Right atrium auricular region (tissue), 2 donors: ENCODE measurements at places on chromosomes 2 and 18. TPM values are rescaled to one million over a fixed set of nuclear protein-coding genes. Genes with fewer than 3 reads are reported as not detected.
A peak's percentile ranks its signal among the peaks of the same experiment; 100 is the strongest.

- no peak for DNase-seq
Observed at GRCh38 chr2:72623481-72623880, 202.4 kb downstream of the EXOC6B start.

- no peak for DNase-seq
Observed at GRCh38 chr18:69956057-69956456, 8.4 kb upstream of the CD226 start.

DNA sequence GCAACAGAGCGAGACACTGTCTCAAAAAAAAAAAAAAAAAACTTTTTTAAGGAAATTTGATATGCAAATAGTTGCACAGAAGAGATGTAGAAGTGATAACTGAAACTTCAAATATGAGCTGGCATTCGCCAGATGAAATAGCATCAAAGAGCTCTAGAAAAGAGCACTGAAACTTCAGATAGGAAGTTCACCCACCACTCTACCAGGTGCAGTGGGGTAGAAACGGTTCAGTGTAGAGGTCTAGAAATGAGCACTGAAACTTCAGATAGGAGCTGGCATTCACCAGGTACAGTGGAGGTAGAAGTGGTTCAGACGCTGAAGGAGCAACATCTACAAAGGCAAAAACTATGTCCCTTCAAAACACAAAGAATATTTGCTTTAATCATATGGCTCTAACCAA lies 9.0 kb upstream of the ONECUT2 start:
- no peak for DNase-seq

DNA sequence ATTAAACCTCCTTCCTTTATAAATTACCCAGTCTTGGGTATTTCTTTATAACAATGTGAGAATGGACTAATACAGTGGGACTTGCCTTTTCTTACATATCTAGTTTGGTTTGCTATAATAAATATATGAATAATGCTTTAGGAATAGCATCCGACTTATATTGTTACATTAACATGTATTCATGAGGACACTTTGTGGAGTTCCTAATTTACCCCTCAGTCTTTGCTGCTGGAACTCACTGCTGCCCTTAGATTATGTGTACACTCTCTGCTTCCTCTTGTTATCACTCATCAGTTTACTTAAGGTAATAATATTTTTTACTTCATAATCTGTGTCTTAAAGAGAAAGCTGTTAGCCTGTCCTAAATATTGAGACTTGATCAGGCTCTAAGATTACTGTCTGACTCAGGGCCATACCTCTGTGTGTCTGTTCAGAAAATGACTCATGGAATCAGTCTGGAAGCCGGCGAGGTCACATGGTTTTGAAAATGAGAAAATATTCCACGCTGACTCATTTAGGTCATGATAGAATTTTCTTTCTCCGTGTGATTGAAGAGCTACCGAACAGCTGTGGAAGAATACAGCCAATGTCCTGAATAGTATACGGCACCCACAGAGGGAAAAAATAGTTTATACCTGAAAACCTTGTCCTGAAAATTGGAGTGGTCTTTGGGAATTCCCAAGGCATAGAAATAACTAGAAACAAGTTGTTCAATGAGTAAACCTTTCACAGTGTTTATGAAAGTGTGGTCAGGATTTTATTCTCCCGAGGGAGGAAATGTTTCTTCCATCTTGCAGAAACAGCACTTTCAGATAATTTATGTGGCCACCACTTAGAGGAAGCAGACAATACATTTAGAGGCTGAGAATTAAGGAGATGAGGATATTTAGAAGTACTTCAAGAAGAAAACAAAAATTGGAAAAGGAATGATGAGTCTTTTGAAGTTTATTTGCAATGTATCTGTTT lies 156.4 kb downstream of the DSEL start:
- DNase-seq: peak; percentile 87

DNA sequence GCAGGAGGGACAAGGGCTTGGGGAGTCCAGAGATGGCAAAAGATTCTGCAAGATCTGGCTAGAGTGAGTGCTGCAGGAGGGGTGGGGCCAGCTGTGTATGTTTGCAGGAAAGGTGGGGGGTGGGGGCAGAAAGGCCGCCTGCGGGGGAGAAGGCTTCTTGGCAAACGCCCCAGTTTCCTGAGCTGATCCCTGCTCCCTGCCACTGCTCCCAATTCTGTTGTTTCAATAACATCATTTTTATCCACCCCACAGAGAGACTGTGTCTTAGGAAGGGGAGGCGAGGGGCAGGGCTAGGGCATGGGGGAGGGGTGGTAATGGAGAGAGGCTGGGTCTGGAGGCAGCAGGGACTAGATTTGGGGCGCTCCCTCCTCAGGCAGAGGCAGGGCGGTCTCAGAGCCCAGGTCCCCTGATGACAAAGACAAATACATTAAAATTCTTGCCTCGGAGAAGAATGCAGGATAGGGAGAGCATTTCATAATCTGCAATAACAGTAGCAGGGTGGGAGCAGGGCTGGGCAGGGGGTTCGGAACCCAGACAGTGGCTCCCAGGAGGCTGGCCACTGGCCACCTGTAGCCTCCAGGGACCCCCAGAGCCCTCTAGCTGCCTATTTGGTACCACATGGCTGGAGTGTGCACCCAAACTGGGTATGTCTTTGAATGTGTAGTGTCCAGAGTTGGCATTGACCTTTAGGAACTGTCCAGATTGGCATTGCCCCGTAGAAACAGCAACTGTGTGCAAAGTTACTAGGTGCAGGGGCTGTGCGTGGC lies 2.1 kb upstream of the WNT6 start:
- no peak for DNase-seq

DNA sequence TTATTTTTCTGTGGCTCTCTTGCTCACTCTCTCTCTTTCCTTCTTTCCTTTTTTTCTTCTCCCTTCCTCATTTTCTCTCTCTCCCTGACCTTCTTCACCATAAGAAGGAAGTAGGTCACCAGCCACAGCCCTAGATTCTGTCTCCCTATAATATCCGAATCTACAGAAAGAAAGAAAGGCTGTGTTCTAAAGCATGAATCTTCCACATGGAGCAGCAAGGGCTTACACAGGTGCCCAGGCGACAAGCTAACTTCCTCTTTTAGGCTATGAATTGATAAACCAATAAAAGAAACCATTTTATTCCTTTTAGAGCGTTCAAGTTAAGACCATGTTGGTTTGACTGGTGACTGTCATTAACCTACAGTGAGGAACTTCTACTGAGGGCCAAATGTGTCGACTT lies 49.3 kb downstream of the CACNB4 start:
- DNase-seq: no peak

Gene ST6GAL2
- 0.59 TPM for total RNA-seq

Gene POTEE
- total RNA-seq: not detected

Gene ERFE
- 0.33 TPM for total RNA-seq
